ENCODE measurements at places on chromosomes 3 and 15.

DNA sequence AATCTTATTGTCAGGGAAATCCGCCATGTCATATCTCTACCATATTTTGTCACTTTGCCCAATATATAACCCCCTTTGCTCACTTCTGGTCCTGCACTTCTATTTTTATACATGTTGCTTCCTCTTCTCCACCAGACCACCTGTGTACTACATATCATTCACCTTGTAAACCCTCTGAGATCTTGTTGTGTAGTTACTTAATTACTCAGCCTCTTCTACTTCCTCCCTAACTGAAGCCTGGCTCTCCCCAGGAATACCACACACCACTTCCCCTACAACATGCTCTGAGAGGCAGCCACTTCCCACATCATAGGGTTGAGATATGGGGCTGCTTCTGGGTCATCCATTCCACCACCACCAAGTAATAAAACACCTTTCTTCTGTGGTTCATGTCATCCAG is 10.0 kb downstream of the HEXA start:
- DNase-seq = no peak

DNA sequence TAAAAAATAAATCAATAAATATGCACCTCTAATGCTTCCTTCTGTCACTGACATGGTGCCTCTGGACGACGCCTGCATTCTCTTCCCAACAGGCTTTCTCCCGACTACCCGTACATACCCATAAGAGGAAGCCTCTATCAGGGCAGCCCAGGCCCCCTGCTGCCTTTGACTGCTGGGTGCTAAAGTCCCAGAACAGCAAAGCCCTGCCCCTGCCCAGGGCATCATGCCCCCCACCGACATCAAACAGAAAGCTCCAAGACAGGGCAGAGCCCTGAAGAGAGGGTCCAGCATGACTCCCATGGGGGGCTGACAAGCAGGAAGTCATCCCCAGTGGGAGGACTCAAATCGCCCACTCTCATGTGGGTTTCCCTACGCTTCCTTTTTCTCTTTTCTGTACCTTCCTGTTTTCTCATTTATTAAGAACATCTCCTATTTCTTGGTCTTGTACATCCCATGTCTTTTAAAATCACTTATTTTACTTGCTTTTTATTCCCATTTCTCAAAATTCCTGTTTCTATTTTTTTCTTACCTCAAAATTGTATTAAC is 23.4 kb downstream of the XPC start:
- DNase-seq = no peak

- no peak for DNase-seq
Observed at GRCh38 chr3:64870876-64871646, 183.3 kb upstream of the ADAMTS9 start.

GRCh38 chr3:193464889-193465288 is 86.3 kb upstream of the ATP13A5 start:
- DNase-seq = no peak

- no peak for DNase-seq
Observed at GRCh38 chr3:110016235-110016815, 679.0 kb upstream of the DPPA4 start.

GRCh38 chr15:90595763-90596155 is 66.0 kb downstream of the CRTC3 start:
- no peak for DNase-seq

DNA sequence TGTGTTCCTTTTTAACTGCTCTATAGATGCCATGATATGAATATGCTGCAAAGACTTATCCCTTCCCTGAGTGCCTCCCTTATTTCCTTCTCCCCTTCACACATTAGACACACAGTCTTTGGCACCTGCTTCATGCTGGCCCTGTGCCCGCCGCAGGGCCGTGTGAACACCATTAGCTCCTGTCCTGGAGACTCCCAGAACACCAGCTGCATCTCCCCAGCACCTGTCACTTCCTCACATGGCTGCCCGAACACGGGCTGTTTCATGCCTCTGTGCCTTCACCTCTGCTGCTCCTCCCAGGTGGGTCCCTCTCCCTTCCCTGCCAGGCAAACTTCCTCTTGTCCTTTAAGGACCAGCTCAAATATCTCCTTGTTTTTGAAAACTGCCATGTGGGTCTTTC is 40.5 kb upstream of the SEC13 start:
- no peak for DNase-seq

GRCh38 chr3:112038863-112039262 is 4.3 kb downstream of the TMPRSS7 start:
- no peak for DNase-seq

GRCh38 chr15:62250186-62250585 is 85.1 kb upstream of the C2CD4B start:
- no peak for DNase-seq

- DNase-seq = no peak
Observed at GRCh38 chr3:131353986-131354385, 27.6 kb upstream of the NUDT16 start.

DNA sequence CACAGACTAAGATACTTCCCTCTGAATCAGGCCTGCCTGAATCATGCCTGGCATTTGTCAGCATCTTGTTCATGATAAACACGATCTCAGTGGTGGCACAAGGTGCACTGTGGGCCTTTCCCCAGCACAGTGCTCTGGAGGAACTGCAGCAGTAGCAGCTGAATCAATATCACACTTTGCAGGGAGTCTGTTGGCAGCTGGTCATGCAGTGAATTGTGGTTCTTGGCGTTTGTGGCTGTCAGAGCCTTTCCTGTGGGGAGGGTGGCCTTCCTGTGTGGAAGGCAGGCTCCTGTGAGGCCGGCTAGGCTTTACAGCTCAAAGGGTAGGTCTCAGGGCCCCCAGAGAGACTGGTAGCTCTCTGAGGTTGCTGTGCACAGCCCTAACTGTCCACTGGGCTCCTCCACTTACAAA is 54.4 kb upstream of the TLE3 start:
- no peak for DNase-seq

GRCh38 chr3:106759731-106760130 is 617.5 kb upstream of the CCDC54 start:
- no peak for DNase-seq

DNA sequence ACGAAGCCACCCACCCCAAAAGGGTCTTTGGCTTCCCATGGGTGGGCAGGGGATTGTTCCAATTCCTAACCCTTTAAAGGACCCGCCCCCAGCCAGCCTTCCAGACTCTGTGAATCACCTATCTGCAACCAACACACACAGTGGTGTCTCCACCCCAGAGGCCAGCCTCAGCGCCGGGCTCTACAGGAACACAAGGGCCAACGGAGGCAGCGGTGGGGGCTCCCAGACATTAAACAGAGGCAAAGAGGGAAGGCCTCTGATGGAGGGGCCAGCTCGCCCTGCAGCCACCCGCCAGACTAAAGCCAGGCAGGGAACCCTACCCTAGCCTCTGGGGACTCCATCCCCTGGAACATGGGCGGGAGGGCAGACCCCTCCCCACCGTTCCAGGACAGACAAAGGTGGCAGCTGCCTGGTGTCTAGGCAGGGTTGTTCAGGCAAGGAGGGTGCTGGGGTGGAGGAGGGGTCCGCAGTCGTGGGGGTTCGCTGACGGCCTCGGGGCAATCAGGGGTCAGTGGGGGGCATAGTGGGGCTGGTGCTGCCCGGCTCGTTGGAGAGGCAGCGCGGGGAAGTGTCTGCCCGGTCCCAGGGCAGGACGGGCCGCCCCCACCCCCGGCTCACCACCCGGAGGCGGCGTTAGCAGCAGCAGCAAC is 448 bp downstream of the SHISA5 start:
- DNase-seq = no peak

DNA sequence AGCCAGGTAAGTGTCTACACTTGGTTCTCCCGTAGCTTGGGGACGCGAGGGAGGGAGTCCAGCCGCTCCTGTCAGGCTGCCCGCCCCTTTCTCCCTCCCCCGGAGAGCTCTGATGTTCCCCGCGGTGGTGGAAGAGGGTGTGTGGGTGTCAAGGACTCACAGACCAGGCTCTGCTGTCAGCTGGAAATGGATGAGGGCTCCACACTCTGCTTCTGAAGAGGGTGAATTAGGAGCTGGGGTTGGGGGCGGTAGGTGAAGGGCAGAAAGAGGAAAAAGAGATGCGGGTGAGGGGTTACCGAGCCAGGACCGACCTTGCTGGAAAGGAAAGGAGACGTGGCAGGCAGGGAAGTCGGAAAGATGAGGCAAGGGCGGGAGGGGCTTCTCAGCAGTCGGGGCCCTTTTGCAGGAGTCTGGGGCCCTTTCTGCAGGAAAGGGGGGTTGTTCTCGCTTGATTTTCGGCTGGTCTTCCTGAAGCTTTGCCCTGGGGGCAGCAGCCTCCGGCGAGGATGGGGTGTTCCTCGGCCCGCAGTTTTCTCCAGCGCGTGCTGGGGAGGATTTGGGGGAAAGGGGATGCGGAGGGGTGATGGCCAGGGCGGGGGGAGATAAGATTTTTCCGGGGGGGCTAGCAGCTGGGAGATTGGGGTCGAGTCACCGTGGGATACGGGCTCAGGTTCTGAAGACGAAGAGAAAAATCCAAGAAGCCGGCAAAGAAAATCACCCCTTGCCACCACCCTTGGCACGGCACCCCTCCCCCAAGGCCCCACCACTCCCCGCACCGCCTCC is 602 bp upstream of the BAHD1 start:
- no peak for DNase-seq

- no peak for DNase-seq
Observed at GRCh38 chr3:138640537-138640936, 32.0 kb downstream of the FAIM start.

DNA sequence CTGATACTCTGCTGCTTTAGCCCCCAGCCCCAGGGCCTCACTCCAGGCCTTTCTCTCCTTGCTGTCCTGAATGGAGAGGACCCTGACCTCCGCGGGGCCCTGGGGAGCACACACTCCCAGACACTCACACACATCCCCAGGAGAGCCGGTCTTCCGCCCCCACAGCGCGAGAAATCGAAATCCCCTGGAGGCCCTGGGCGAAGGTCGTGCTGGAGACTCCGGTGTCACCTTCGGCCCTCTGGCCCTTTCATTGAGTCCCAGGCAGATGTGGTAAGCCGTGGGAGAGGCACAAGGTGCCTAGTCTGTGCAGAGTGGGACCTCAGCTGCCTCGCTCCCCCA is 848 bp upstream of the GOLGA8B start:
- no peak for DNase-seq

- DNase-seq = no peak
Observed at GRCh38 chr15:92545996-92546395, 109.6 kb downstream of the FAM174B start.

DNA sequence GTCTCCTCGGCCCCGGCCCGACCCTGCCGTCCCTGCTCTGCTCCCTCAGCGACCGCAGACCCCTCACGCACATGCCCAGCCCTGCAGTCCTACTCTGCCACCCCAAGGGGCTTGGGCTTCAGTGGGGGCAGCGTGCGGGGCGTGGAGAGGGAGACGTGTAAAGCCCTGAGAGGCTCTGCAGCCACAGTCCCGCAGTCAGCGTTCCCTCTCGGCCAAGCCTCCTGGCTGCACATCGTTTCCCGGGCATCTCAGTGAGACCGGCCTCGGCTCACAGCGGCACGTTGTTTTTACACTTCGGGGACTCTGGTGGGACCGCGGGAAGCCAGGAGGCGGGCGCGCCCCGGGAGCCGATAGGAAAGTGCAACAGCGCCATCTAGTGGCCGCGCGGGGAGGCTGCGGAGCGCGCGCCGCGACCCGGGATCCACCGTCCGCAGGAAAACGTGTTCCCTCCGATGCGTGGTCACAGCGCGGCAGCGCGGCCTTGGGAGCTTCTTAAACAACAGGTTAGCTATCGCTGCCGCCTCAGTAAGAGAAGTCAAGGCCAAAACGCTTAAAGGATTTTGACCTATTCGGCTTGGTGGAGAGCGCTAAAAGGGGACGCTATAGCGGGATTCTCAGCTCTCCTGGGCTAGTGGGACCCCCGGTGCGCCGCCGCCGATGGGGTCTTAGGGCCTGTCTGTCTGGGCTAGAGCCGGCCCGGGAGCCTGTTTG is 226.8 kb upstream of the IGF1R start:
- DNase-seq = peak; percentile 50

DNA sequence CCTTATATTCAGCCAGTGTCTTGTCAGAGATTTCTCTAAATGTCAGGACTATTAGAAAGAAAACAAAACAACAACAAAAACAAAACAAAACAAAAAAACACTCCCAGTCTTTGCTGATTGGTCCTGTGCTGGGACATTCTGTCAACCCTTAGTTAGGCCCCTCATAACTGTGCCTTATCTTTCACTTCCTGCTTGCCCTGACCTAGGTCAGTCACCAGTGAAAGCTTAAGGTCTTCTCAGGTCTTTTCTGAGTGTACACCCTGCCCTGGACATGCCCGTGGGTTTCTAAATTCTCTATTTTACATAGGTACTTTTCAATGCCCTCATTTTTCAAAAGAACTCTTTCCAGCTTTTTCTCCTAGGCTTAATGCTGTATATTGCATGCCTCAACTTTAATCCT is 454.1 kb downstream of the GRM7 start:
- no peak for DNase-seq

DNA sequence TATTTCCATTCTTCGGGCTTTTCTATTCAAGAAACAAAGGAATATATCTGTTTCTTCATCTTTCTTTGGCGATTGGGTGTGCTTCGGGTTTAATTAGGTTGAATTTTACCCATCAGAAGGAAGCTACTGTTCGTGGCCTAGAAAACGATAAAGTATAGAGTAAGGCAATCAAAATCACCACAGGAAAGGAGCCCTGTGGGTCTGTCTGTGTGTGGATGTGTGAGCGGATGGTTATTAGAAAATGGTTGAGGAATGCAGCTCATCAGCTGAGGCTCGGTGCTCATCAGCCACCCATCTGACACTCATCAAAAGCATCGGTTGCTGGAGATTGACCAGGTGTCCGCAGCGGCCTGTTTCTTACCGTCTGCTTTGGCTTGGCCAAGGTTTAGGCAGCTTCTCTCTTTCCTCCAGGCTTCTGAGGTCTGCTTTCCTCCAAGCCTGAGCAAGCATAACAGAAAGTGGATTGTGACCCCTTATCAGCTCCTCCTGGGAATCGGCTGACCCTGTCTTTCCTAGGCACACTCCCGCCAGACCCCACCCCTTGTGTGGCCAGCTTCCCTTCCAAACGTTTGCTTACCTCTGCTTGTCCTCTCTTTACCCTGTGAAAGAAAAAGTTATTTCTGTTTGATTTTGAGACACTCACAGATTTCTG is 17.6 kb upstream of the ISLR start:
- DNase-seq = no peak

GRCh38 chr3:113496924-113497323 is 18.0 kb downstream of the SPICE1 start:
- DNase-seq = no peak

GRCh38 chr15:53611145-53611920 is 148.1 kb downstream of the WDR72 start:
- DNase-seq = no peak

DNA sequence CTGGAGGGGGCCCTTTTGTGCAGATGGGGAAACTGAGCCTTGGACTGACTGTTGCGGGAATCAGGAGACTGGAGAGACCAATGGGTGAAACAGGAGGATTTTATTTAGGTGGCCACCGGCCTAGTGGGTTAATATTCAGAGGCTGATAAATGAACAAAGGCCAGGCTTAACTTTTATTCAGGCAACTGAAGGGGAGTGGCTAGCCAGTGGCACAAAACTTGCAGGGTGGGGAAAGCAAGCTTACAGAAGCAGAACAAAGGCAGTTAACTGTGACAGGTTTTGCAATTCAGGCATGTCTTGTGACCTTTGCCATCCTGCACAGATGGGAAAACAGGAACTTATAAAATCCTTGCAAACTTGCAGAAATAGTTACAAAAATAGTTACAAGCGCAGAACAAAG is 24.9 kb upstream of the ACAD9 start:
- no peak for DNase-seq

- DNase-seq = peak; percentile 84
Observed at GRCh38 chr15:62124176-62124972, 40.7 kb downstream of the C2CD4B start.

- no peak for DNase-seq
Observed at GRCh38 chr3:143809121-143809621, 39.1 kb downstream of the SLC9A9 start.

Data from NCI-H748 treated with DMSO at 0.1 percent for 48 hours (cell line).